ENCODE measurements at places on chromosomes 6 and 20.

DNA sequence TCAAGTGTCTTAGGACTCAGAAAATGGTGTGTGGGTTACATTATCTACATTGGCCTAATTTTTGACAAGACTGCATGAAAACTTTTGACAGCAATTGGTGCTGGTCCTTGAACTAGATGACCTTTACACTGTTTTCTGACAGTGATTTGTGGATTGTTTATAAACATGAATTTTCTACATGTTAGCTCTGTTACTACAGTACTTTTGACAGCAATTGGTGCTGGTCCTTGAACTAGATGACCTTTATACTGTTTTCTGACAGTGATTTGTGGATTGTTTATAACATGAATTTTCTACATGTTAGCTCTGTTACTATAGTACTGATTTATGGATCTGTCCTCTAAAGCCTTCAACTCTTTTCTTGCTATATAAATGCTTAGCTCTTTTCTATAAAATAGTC is 16.7 kb downstream of the KCTD20 start:
- DNase-seq = no peak

DNA sequence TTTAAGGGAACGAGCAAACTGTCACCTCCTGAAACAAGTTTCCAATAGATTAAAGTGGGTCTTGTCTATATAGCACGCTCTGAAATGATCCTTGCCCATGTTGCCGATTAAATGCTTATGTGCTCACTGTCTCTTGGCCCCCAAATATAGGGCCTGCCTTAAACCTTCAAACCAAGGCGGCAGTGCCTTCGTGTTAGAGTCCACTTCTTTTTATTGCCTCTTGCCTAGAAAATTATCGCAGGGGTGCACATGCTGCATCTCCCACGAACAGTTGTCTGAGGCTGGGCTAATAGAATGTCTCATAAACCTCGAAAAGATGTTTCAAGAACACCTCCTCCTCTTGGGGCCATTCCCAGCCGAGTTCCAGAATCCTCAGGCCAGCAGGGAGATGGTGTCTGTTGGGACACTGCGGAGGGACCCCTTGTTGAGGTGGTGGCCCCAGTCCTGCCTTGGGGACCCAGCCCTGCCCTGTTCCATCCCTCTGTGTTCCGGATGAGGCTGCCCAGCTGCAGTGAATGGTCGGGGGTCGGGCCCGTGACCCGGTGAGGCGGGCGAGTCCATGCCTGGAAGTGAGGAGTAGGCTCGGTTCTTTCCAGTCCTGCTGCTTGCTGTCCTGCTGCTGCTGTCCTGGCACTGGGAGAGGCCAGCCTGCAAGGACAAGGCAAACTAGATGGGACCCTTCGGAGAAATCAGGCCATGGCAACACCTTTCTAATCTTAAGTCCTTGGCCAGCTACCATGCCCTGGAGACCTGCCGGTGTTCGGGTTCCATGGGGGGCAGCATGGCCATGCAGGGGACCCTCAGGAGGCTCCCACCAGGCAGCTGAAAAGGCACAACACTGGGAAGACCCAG is 34.7 kb upstream of the SLCO4A1 start:
- DNase-seq = no peak

GRCh38 chr6:148218542-148219258 is 123.9 kb upstream of the SASH1 start:
- no peak for DNase-seq

DNA sequence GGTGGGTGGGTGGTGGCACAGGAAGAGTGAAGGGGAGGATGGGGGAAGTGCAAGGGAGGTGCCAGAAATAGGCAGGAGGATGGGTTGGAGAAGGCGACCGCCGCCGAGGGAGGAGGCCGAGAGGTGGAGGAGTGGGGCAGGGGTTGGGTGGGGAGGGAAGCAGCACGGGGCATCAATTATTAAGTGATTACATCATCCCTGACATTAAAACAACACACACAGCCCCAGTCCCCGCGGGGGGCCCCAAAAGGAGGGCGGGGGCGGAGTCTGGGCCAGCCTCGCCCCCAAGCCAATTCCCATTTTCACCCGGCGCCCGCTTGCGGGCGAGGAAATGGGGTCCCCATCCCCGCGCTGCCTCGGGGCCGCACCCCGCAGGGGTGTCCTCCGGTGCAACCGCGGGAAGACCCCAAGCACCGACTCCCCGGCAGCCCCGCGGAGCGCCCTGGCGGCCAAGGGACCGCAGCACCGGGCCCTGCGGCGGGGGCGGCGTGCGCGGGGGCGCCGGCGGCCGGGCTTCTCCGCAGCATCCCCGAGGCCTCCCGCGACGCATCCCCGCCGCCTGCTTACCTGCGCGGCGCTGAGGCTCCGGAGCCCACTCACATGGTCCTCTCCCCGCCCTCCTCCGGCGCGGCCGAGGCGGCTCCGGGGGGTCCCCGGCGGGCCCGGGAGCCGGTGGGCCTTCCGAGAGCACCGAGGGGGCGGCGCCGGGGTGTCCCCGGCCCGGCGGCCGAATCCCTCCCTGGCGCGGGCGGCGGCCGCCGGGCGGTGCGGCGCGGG is 663 bp downstream of the FYN start:
- no peak for DNase-seq

DNA sequence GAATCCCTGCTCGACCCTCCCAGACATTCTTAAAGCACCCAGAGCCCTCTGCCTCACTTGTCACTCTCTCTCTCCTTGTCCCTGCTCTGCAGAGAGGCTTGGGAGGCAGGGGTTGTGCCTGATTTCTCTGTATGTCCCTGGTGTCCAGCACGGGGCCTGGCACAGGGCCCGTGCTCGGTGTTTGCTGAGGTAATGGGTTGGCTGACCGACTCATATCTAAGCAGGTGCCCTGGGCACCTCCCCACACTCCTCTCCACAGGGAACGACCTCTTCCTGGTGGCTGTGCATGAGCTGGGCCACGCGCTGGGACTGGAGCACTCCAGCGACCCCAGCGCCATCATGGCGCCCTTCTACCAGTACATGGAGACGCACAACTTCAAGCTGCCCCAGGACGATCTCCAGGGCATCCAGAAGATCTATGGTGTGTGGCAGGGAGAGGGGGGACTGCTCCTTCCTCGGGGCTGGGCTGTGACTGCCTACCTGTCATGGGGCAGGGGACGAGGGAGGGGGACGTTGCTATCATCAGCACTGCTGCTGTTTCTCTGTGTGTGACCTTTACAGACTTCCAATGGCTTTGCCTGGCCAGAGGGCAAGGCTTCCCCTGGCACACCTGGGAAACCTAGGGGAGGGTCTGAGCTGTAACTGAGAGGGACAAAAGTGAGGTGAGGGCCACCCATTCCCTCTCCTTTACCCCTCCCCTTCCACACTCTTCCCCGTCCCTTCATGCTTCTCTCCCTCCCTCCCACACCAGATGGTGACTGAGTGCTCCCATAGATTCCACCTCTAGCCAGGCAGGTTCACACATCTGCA is 14.2 kb downstream of the MMP24OS start:
- DNase-seq = no peak

Measured in stimulated activated CD4-positive, alpha-beta T cell treated with anti-CD3 and anti-CD28 coated beads, Interleukin-12 subunit alpha, Interleukin-12 subunit beta, amount 100 ng/mL, for 48 hours (primary cell).